ENCODE measurements at places on chromosomes 5 and 9. TPM values are rescaled to one million over a fixed set of nuclear protein-coding genes. Genes with fewer than 3 reads are reported as not detected.

Gene NEK6
- total RNA-seq: 28.6 TPM

Gene TXNDC8
- total RNA-seq: not detected

Gene PCDHB8
- not detected for total RNA-seq

Gene PARP8
- 66.3 TPM for total RNA-seq

Gene CAMK2A
- not detected for total RNA-seq

Gene PRRT1B
- not detected for total RNA-seq

Gene C9orf153
- 0.25 TPM for total RNA-seq

Gene PRR16
- total RNA-seq: not detected

Gene SH3RF2
- 0.45 TPM for total RNA-seq

Gene ZNF483
- total RNA-seq: 5.0 TPM

Gene CCIN
- 0.34 TPM for total RNA-seq

Gene F12
- total RNA-seq: 1.2 TPM

Gene KDM3B
- 60.6 TPM for total RNA-seq

Gene ZFP2
- 0.18 TPM for total RNA-seq

Measured in T-helper 2 cell treated with Interferon-gamma antibody and Interleukin-4, amounts not matched to agents 100 ng/mL and 5 ng/mL, for 36 hours (primary cell).